ENCODE measurements at places on chromosomes 1 and 21.

DNA sequence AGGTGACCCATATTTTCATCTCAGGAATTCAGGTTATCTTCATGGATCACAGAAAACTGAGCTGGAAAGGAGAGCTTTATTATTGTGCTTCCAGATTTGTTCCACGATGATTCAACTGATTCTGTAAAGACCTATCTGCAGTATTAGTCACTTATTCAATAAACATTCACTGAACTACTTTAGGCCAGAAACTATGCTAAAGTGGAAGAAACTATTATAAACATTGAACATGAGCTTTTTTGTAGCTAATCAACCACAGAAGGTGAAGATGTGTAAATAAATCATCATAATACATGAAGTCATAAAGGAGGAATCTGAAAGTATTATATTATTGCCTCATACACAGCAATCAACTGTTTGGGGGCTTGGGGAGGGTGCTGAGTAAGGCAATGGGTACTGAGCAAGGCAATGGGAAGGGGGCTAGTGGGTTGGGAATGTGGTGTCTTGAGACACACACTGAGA lies 30.6 kb upstream of the EXO1 start:
- no peak for DNase-seq

- DNase-seq = no peak
Observed at GRCh38 chr1:231233735-231234417, 7.1 kb upstream of the GNPAT start.

DNA sequence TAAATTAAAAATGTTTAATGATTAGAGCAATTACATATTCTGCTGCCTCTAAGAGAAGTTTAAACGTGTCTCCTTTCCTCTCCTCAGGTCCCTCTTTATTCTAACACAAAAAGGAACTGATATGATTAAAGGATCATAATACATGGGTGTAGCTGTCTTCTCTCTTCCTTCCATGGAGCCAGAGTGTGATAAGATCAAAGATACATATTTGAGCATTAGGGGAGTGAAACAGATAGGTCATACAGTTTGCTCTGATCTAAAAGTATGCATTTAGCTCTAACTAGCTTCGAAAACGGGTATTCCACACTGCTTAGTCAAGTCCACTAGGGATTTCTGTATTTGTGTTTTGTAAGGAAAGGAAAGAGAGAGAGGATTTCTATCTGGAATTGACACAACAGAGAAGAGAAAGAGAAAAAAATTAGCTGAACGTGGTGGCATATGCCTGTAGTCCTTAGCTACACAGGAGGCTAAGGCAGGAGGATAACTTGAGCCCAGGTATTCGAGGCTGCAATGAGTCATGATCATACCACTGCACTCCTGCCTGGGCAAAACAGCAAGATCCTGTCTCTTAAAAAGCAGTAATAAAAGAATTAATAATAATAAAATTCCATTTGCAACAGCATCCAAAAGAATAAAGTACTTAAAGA lies 63.1 kb downstream of the CDC42BPA start:
- no peak for DNase-seq

DNA sequence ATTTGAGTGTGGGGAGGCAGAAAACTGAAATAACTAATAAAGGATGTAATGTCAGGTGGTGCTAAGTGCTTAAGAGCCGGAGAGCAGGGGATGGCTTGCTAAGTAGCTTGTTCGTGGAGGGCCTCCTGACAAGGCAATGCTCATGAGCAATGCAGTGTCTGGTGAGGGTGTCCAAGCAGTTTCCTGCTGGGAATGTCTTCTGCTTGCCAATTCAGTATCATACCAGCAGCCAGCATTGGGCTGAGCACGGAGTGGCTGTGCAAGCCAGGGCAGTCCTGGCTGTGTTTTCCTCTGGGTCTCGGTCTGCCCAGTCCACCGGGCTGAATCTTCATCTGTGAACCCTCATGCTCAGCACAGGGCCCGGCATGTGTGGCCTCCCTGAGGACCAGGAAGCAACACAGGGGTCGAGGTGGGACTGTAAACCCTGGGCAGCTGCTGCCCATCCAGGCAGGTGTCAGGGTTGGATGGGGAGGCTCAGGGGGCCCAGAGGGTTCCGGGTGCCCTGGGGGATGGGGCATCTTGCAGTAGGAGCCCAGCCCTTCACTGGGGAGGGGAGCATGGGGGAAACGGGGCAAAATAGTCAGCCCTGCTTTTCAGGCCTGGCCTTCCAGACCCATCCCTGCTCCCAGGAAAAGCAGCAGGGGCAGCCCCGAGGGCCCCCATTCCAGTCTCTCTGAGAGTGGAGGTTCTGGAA lies 27.5 kb downstream of the EDN2 start:
- DNase-seq = no peak

DNA sequence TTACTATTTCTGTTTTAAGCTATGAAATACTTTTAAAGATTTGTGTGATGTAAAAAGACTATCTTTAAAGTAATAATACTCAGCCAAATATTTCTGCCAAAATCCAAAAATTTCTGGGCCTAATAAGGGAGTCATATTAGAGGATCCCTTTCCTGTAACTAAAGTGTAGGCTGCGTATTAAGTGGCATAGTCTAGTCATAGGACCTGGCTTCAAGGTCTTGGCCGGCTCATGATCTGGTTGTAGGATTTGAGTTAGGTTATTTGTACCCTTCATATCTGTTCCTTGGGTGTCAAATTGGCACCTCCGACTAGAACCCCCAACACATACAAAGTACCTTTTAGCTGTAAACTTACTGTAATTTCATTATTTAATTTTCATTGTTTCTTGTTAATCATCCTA lies 107.8 kb downstream of the DYRK1A start:
- no peak for DNase-seq

GRCh38 chr1:182625719-182626504 lies 21.7 kb upstream of the RGS16 start:
- no peak for DNase-seq

GRCh38 chr21:41095983-41096382 lies 72.0 kb upstream of the BACE2 start:
- DNase-seq = no peak

DNA sequence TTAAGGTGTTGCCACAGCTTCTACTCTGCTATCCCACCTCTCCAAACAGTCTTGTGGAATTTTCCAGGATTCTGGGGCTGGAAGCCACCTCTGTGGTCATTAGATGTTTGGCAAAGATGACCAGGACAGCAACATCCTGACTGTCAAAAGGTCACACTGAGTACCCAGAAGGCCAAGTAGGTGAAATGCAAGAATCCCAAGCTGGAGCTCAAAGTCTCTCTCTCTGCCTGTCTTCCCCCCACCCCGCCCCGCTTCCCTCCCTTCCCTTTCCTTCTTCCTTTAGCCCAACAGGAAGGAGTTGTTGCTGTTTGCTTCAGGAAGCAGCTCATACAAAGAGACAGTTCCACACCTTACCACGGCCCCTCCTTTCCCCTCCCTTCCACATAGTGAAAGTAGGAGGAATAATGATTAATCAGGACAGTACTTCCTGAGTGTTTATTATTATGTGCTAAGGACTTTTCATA lies 75.6 kb upstream of the SLC2A1 start:
- no peak for DNase-seq
